ENCODE measurements at places on chromosomes 5 and 9.

- no peak for DNase-seq
Observed at GRCh38 chr9:72226146-72226812, 77.0 kb downstream of the GDA start.

DNA sequence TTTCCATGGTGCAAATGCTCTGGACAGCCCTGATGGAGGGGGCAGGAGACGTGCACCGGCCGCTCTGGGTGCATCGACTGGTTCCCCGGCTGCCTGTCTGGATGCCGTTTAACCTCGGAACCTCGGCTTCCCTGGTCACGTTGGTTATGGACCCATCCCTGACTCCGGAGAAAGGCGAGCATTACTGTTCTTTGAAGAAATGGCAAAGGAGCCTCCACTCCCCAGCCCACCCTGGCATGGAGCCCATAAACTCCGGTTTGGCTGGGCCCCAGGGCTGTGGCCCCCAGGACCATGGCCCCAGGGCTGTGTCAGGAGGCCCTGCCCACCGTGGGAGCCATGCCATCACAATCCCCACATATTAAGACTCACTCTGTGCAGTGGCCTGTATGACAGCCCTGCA, 28.9 kb downstream of the DBH start:
- DNase-seq, result no peak

- DNase-seq, result no peak
Observed at GRCh38 chr5:149341876-149342275, 3.4 kb upstream of the GRPEL2 start.

GRCh38 chr9:89610391-89610925, 5.6 kb downstream of the GADD45G start:
- DNase-seq, result no peak

DNA sequence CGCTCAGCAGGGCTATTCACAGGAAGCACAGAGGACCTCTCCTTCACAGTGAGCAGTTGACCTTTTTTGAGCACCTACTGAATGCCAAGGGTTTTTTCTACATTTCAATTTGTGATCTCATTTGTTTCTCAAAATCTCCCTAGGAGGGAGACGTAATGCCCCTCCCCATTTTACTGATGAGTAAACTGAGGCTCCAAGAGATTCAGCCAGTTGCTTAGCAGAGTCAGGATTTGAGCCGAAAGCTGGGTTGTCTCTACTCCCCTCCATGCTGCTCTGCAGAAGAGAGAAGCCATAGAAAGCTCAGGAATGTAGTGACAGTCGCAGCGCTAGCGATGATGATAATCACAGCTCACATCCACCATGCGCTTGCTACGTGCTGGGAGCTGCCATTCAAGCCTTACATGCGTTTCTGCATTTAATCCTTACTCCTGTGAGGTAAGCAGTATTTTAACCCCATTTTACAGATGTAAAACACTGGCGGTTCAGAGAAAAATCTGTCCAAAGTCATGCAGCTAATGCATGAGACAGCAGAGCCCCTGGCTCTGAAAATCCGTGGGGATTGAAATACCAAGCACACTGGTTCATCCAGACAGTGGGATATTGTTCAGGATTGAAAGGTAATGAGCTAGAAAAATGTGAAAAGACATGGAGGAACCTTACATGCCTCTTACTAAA, 33.8 kb downstream of the ERGIC1 start:
- no peak for DNase-seq

GRCh38 chr5:76493190-76493837, 90.2 kb downstream of the IQGAP2 start:
- no peak for DNase-seq

GRCh38 chr9:78397454-78397853, 100.5 kb downstream of the PSAT1 start:
- DNase-seq, result no peak

DNA sequence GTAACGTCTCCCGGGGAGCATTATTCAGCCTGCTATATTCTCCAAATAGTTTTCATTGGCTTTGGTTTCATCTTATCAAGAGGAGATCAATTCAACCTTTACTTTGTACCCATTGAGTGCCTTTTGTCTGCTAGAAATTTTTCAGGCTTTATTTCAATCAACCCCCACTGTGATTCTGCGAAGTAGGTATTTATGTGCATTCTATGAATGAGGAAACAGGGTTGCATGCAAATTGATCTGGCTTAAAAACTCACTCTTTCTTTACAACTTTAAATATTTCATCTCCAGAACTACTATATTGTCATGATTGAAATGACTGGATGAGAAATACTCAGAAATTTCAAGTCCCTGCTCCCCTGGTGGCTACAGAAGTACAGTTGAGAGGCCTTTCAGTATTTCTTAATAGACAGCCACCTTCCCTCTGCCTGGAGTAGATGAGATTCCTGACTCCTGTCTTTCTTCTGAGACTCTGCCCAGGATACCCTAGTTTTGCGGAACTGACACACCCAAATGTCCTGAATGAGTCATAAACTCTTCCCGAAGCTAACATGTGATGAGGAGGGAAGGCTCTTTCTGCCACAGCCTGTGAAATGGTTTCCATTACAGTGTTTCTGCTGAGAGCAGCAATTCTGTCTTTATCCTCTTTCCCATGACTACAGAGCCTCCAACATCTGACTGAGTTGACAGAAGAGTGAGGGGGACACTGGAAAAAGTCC, 52.6 kb upstream of the TNC start:
- no peak for DNase-seq

DNA sequence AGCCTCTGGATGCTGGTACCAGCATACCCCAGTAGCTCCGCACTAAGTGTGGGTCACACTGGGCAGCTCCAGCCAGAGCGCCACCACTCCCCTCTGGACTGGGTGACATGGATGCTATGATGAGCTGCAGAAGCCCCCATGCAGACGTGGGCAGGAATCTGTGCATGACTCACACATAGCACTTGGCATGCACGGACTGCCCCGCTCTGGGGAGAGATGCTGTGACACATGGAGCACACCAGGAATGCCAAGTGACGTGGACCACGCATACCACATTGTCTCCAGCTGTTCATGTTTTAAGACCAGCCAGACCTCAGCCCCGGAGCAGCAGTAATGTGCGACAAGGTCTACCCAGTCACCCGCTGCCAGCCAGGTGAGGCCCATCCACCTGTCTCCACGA, 64.1 kb downstream of the SEMA4D start:
- no peak for DNase-seq

DNA sequence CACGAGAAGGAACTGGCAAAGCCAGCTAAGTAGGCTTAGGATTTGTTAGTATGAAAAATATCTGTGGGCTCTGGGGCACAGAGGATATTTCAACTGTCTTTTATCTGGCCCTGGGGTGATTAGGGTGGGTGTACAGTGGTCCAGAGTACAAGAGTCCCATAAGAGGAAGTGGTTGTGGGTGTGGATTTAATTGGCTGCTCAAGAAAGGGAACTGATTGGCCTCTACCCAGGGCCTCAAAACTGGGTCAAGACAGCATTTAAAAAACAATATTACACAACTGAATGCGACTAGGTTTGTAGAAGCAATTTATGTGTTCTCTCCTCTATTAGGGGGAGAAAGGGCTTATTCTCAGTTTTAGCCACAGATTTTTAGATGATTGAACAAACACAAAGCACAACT, 1353.4 kb upstream of the WWC1 start:
- DNase-seq, result no peak

GRCh38 chr9:83620841-83621636, 1.9 kb upstream of the IDNK start:
- peak; percentile 32 for DNase-seq

GRCh38 chr5:168822745-168823281, 243.6 kb upstream of the PANK3 start:
- no peak for DNase-seq

- DNase-seq, result no peak
Observed at GRCh38 chr5:10441992-10442435, 335 bp downstream of the ROPN1L start.

GRCh38 chr5:107464416-107464815, 206.3 kb downstream of the EFNA5 start:
- peak; percentile 36 for DNase-seq

GRCh38 chr5:156534906-156535485, 208.0 kb downstream of the SGCD start:
- DNase-seq, result no peak

GRCh38 chr9:94681508-94681907, 42.2 kb upstream of the FBP1 start:
- peak; percentile 60 for DNase-seq

GRCh38 chr9:21294364-21294774, 10.7 kb downstream of the IFNA5 start:
- peak; percentile 86 for DNase-seq

DNA sequence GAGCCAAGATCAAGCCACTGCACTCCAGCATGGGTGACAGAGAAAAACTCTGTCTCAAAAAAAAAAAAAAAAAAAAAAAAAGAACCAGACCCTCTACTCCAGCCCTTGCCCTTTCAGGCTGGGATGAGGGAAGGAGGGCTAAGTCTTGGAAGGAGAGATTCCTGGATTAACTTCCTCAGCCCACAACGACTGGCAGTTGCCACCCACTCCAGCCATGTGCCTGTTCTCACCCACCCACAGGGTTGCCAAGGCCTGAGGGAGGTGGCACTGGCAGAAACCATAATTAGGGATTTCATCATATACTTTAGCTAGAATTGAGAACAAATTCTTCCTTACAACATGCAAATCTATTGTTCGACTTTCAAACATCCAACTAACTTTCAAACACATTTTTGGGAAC, 87.8 kb upstream of the SLC30A5 start:
- no peak for DNase-seq

DNA sequence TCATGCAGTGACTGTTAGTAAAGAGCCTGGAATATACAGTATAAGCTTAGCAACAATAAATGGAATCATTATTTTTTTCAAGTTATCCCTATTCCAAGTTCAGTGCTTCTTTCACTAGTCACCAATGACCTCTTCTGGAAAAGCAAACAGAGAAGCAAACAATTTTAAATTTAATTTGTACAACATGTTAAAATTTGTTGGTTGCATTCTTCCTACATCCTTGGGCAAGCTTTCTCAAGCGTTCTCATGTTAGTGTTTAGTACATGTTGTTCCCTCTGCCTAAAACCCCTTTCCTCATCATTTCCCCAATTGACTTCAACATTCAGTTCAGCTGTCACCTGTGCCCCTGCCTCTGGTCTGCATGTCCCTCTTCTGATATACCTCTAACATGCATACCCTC, 123.4 kb downstream of the SEC61B start:
- DNase-seq, result no peak

DNA sequence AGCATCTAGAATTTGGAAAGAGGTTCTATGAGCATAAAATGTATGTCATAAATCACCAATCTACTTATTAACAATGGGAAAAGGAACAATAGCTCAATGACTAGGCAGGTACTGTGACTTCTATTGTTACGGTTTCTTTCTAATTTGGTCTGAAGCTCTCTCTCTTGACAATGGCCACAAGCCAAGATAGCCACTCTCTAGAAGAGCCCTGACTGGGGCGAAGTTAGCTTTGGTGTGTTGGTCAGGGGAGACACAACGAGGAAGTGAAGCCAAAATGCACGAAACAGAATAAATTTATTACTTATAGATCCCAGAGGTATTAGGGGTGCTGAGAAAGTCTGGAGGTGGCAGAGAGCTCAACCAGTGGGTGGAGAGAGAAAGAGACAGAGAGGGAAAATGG, 9.4 kb upstream of the RAD23B start:
- DNase-seq, result no peak

DNA sequence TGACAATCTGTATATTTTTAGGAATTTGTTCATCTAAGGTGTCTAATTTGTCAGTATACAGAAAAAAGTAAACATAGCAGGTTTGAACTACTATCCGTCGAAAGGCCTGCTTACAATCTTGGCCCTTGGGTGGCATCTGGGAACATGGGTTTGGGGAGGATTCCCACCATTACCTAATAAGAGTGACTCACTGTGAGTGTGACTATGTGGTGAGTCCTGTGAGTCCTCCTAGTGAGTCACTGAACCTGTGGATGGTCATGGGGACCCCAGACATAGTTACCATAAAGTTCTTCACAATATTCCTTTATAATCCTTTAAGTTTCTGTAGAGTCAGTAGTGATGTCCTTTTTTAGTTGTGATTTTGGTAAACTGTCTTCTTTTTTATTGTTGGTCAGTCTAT, 37.0 kb downstream of the RNF130 start:
- no peak for DNase-seq

- DNase-seq, result no peak
Observed at GRCh38 chr5:93476251-93476742, 104.7 kb downstream of the NR2F1-AS1 start.

DNA sequence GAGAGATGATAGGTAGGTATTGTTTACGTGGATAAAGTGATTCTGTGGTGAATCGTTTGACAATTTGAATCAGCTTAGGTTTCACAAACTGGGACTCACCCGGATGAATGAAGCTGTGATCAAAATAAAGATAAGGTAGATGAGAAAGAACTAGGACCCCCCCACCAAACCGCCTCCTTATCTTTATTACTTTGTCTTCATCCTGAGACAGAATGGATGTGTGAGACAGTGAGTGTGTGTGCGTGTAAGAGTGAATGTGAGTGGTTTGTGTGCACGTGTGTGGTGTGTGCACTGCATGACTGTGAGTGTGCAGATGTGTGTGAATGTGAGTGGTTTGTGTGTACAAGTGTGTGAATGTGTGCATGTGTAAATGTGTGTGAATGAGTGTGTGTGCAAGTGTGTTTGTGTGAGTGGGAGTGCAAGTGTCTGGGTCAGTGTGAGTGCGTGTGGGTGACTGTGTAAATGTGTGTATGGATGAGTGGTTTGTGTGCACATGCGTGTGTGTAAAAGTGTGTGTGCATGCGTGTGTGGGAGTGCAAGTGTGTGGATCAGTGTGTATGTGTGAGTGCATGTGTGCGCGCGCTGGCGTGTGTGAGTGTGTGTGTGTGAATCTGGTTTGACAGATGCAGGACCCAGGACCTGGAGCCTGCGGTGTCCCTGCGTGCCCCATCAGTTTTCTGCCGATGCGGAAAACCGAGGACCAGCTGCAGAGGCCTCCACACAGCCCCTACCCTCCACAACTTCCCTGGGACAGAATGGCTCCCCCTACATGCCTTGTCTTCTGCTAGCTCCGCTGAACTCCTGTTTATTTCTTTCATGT, 11.4 kb upstream of the ENG start:
- no peak for DNase-seq

DNA sequence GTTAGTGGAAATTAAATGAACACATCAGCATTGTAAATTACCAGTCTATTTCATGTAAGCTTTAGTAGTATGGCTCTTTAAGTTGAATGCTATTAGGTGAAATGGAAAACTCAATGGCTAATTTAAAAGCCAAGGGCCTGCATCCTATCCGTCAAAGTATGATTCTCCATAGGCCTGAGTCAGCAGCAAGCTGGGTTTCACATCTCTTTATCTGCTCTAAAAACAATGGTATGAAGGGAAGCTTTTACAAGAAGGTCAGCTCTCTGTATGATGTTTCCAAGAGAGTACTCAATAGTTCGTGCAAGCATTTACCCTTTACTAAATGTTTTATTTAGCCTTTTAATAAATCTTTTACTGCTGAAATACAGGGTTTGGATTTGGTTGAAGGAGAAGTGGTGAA, 62.8 kb downstream of the MAP1B start:
- DNase-seq, result peak; percentile 47
